ENCODE measurements at places on chromosomes 5 and 9.

GRCh38 chr5:149961957-149962409 lies 1.4 kb downstream of the SLC26A2 start:
- DNase-seq = no peak

- no peak for DNase-seq
These were observed 198.6 kb downstream of the AGTPBP1 start for GRCh38 chr9:85543196-85543595.

DNA sequence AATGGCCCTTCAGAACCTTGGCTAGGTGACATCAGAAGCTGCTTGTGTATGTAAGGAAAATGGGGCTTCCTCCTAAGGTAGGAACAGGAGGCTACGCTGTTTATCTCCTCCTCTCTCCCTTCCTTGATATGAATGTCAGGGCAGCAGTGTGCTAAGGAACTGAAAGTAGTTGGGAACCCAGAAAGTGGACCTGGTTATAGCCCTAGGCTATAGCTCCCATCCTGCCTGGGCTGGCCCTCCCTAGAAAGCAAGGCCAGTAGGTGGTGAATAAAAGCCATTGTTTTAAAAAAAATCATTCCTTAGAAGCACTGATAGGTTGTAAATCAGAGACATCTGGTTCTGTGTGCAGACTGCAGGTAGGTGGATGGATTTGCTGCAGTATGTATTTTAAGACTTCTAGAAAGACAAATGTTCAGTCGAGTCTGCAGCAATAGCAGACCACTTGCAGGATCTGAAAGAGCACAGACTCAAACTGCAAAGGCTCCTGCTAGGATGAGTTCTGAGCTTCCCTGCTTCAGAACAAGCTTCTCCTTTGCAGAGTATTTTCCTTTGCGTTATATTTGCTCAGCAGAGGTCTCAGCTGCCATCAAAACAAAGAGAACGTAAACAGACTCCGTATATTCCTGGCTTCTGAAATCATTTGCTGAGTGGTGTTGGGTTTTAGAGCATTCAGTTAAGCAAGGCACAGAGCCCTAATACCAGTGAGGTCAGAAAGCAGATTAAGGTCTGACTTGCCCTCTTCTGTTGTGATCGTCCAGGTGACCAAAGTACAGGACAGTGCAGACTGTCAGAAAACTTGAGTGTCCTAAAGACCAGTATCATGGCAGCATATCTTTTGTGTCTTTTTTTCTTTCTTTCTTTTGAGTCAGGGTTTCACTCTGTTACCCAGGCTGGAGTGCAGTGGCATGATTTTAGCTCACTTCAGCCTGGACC lies 20.1 kb upstream of the CFAP157 start:
- no peak for DNase-seq

GRCh38 chr5:172860520-172861443 lies 26.7 kb downstream of the ERGIC1 start:
- no peak for DNase-seq

GRCh38 chr9:268616-269015 lies 54.0 kb downstream of the DOCK8 start:
- DNase-seq = no peak

DNA sequence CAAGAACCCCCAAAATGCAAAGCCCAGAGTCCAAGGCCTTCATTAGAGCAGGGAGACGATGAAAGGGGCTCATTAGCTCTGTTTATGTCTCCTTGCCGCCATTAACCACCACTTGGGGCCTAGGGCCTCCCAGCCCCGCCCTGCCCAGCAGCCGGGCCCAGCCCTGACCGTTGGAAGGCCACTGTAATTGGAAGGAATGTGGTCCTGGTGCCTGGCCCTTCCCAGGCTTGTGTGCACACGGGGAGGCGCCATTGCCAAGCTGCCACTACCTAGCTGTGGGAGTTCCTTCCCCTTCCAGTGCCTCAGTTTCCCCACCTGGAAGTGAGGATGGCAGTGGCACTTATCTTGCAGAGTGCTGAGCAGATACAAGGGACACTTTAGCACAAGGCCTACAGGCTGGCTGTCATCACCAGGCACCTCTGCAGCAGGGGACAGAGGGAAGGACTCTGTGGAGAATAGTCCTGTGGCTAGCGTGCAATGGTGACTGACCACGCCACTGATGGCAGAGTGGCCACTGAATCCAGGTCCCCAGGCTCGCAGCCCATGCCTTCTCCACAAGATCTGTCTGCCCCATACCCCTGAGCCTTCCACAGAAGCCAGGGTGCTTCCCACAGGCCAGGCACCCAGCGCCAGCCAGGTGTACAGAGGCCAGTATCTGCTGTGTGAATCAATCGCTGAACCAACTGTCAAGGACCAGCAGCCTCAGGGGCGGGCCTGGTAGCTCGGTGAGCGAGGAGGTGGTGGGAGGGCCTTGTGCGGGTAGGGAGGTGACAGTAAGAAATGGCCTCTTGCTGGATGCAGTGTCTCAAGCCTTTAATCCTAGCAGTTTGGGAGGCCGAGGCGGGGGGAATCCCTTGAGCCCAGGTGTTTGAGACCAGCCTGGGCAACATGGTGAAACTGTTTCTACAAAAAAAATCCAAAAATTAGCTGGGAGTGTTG lies 20.8 kb downstream of the GBGT1 start:
- no peak for DNase-seq

DNA sequence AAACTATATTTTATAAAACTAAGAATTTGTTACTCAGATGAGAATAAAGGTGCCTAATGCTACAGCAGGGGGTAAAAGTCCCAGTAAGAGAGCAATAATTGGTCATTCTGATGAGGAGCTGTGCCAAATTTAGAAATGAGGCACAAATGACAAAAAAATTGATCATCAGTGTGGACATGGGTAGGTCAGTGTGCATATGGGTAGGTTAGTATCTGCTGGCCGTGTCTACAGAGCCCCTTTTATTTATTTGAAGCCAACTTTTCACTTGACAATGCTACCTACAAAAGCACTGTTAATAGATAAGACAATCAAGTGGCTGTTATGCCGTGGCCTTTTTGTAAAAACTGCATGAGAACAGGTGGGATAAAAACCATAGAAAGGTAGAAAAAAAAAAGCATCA lies 454.6 kb downstream of the RAB3C start:
- no peak for DNase-seq

GRCh38 chr9:137387891-137388560 lies 34.9 kb downstream of the EXD3 start:
- DNase-seq = no peak

DNA sequence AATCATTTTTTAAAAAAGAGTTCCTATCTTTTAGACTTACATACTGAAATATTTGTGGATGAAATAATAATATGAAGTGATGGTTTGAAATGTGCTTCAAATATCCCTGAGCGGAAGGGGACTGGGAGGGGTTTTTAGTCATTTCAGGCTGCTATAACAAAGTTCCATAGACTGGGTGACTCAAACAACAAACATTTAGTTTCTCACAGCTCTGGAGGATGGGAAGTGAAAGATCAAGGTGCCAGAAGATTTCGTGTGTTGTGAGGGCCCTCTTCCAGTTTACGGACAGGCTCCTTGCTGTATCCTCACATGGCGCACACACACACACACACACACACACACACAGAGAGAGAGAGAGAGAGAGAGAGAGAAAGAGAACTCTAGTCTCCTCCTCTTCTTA lies 27.1 kb upstream of the TEX10 start:
- DNase-seq = peak; percentile 18

GRCh38 chr5:103098993-103099392 lies 20.9 kb downstream of the GIN1 start:
- no peak for DNase-seq

- no peak for DNase-seq
These were observed 14.8 kb downstream of the ANXA1 start for GRCh38 chr9:73166468-73166867.

- no peak for DNase-seq
These were observed 42.5 kb upstream of the BASP1 start for GRCh38 chr5:17174965-17175364.

DNA sequence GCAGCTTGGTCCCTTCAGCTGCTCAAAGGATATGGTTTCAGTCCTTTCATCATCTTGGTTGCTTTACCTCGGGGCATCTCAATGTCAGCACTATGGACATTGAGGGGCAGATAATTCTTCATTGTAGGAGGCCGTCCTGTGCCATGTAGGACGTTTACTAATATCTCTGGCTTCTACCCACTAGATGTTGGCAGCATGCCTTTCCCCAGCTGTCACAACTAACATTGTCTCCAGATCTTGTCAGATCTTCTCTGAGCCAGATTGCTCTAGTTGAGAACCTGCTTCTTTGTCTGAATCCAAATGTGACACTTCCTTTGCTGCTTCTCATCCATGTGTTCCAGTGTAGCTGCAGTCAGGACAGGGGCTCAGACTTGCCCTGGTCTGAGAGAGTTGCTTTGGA lies 10.3 kb downstream of the PTPA start:
- DNase-seq = no peak

DNA sequence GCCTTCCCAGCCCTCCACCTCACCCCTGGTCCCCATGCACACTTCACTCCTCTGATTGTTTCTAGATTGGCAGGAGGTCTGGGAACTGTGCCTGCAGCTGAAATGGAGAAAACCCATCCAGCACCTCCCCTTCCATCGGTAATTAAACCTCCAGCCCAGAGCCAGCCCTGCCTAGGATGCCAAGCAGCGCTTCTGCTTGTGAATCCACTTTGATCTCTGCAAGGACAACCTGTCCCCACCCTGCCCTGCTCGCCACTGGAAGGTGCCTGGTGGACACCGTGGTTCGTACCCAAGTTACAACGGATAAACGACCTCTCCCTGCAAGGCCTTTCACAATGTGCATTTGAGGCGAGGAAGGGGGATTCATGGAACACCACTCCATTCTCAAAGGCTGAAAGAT lies 50.6 kb downstream of the IRX2 start:
- DNase-seq = no peak

- DNase-seq = no peak
These were observed 62.7 kb downstream of the ST8SIA4 start for GRCh38 chr5:100840370-100840769.

- no peak for DNase-seq
These were observed 86.5 kb upstream of the NR5A1 start for GRCh38 chr9:124593651-124594058.

GRCh38 chr9:131334629-131335367 lies 45.3 kb downstream of the PLPP7 start:
- no peak for DNase-seq

- no peak for DNase-seq
These were observed 159.1 kb downstream of the PAX5 start for GRCh38 chr9:36874921-36875320.

DNA sequence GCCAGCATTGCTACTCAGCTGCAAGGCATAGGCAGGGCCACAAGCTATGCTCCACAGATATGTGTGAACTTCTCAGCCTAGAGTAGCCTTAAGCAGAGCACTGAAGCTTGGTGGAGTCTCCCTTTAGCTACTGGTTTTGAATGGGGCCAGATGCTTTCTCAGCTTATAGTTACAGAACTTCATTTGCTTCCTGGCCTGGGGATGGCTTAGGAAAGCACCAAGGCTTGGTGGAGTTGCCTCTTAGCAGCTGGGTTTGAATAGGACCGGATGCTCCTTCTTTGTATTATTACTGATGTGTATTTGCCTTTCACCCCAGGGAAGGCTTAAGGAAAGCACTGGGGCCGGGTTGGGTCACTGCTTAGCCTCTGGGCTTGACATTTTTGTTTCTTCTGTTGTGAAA lies 497.8 kb upstream of the SEMA6A start:
- no peak for DNase-seq

GRCh38 chr9:123637945-123638634 lies 282.1 kb downstream of the CRB2 start:
- DNase-seq = no peak

- no peak for DNase-seq
These were observed 290.0 kb downstream of the ARHGAP26 start for GRCh38 chr5:143059976-143060765.

DNA sequence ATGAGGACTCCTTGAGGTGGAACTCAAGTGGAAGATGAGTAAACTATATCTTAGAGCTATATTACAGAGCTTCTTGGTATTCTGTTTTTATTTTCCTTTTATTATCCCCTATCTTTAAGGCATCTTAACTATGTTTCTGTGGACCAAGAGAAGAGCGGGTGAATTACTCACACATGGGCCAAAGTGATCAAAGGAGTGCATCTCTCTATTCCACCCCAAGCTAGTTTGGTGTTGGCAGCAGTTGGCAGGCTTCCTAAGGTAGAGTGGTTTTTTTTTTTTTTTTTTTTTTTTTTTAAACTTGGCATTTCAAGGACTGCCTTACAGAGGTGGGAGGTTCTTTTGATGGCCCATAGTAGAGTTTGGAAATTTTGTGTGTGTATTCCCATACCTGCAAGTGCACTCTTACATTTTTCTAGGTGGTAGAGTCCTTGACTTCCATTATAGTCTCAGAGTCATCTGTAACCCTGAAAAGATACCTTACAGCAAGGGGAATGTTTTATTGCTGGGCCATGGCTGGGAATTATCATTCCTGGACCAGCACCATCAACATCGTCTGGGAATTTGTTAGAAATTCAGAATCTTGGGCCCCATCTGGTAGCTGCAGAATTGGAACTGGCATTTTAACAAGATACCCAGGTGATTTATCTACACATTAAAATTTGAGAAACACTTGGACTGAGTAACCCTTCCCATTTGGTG lies 51.0 kb downstream of the ARHGAP26 start:
- DNase-seq = no peak

DNA sequence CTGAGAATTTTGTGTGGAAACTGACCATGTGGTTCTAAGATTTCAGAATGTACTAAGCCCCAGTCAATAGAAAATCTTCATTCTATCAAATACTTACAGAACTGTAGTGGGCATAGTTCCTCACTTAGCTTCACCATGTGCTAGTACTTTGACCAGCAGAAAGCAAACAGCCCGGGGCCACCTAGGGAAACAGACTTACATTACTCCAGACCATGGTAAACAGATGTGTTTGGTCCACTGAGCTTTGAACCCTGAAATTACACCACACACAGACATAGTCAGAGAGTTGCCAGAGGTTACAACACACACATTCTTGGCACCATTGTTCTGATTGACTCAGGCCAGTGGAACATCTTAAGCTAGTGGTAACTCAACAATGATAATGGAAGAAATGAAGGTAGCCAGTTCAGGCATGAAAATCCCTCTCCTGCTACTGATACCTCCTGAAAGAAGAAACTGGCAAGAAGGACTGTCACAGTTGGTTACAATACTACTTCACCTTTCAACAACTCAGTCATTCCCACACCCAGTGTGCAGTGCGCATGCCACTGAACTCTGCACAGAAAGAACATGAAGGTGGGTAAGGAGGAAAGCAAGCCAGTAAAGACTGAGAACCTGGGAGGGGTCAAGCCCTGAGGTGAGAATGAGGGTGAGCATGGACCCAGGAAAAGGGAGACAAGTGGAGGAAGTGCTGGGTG lies 18.7 kb upstream of the LECT2 start:
- DNase-seq = no peak

DNA sequence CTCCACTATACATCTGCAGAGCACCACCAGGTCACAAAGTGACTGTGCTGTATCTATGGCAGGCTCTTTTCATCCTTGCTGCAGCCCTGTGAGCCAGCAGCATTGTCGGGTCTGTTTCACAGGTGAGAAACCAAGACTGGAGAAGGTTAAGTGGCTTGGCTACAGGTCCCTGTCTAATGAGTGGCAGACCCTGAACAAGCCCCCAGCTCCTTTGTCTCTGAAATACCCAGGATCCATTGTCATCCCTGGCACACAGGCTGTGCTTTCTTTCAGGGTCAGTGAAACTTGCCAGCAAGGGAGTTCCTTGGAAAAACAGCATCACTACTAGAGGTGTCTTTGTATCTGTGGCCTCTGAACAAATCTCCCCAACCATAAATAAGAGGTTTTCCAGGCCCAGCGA lies 27.6 kb upstream of the CXCL14 start:
- no peak for DNase-seq

Data from glomerular endothelial cell (primary cell).